ENCODE measurements at places on chromosomes 7 and 10.

GRCh38 chr10:89248990-89249389 lies 2.6 kb downstream of the LIPA start:
- no peak for DNase-seq

DNA sequence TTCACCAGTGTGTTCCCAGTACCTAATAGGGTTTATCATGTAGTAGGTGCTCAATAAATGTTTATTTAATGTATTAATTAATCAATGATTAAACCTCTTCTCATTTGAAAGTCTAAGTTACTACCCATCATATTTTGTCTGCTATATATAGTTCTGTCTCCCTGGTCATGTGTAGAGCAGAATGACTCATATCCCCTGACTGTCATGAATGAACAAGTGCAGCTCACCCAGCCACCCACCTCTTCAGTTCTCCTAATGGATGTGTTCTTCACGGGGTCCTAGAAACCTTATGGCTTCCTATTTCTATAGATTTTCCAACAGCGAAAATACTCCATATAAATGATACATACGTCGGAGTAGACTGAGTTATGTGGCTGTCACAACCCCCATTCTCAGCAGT lies 64.5 kb downstream of the HIF1AN start:
- no peak for DNase-seq

- no peak for DNase-seq
Observed at GRCh38 chr7:110854166-110854565, 236.8 kb upstream of the LRRN3 start.

- no peak for DNase-seq
Observed at GRCh38 chr7:104126411-104126841, 81.4 kb downstream of the ORC5 start.

DNA sequence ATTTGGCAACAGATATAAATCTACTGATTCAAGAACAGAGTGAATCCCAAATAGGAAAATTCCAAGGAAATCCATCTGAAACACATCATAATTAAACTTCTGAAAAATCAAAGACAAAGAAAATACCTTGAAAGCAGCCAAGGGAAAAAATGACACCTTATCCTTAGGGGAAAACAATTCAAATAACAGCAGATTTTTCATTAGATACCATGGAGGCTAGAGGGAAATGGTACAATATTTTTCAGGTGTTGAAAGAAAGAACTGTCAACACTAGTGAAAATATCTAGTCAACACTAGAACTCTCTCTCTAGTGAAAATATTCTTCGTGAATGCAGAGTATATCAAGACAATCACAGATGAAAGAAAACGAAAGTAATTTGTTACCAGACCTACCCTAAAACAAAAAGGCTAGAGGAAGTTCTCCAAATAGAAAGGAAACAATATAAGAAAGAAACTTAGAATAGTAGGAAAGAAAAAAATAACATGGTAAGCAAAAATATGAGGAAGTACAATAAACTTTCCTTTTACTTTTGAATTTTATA lies 5.7 kb upstream of the FAM241B start:
- DNase-seq = no peak

DNA sequence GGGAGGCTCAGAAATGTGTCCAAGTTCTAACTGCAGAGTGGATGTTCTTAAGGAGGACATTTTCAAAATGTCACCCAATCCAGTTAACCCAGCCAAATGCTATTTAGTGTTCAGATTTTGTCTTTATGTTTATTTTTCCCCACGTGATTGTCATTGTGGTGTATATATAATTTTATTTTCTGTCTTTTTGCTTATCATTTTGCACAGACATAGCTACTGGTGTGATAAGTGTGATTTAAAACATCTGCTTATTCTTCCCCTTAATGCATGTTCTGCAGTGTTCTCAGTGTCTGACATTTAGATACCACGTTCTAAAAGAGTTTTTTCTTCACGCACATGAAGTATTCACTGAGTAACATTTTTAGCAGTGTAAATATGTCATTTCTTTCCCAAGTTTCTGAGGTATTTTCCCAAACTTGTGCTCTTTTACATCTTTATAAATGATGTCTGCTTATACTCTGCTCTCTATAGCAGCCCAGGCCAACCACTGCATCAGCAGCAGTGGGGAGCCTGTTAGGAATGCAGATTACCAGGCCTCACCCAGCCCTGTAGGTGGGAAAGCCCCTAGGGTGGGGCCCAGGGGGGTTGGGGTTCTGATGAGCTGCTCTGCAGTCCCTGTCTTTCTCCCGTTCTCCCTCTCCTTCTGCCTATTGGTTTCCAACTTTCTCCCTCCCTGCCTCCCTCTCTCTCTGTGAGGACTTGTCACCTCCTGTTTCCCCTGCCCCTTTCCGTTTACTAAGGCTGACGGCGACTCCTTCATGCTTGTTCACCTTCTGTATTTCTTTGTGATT lies 20.8 kb downstream of the ADCY1 start:
- no peak for DNase-seq

DNA sequence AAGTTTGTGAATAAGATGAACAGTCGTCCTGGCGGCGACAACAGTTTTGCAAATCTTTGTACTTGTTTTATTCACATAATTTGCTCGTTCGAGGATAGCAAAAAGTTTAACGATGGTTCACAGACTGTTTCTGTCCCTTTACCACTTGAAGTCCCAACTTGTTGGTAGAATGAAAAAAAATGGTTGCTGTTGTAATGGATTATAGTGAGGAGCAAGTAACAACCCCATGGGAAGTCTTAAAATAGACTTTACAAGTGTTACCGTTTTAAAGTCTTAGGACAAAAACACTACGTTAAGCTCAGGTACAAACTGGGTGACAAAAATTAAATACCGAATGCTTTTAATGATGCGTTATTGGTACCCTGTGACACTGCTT lies 589 bp downstream of the LSM8 start:
- DNase-seq = no peak

DNA sequence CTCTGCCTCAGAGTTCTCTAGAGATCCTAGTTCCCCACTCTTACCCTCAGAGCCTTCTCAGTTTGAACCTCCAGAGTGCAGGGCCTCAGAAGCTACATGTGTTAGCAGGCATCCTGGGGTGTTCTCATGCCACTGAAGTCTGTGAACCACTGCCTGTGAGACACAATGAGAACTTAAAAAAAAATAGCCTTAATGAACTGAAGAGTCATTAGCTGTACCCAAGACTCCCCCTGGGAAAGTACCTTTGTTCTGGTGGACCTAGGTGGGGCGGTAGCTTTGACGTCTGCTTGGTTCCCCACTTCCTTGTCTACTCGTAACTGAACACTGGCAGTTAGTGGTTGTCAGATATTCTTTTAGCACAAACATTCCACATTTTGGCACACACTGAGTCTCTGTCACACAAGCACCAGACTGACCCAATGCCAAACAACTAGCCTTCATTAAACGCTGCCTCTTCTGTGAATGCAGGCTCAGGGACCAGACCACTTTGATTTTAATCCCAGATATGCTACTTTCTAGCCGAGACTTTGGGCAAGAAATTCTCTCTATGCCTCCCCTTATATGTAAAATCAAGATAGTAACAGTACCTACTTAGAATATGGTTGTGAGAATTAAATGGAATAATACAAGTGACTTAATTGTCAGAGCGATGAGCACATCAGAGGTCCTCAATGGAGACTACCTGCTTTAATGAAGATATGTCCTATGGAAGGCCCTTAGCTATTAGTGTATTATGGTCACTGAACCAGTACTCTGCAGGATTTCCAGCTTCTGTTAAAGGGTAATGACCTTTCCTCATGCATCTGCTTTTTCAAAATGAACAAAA lies 75.3 kb upstream of the CC2D2B start:
- DNase-seq = peak; percentile 77

DNA sequence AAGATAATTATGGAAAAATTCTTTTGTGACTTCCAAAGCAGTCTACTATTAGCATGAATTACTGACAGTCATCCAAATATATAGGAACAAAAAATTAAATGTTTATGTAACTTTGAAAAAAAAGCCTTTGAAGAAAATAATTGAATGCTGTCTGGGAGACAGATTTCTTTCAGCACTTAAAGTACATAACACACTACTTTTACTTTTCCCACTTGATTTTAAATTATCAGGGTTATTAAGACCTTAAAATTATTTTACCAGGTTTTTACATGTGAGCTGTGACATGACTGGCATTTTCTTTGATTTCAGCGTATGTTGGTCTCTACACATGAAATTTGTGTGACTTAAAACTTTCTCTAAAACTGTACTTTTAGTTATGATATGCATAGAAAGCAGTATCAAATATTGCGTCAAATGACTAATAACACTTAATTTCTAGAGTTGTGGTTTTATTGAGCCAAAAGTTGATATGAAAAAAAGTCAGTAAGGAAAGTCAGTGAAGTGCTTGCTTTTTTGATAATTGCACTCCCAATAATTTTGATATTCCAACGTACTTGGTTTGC lies 3.1 kb downstream of the PTEN start:
- DNase-seq = no peak

GRCh38 chr10:113320987-113321386 lies 231.9 kb upstream of the HABP2 start:
- DNase-seq = no peak

DNA sequence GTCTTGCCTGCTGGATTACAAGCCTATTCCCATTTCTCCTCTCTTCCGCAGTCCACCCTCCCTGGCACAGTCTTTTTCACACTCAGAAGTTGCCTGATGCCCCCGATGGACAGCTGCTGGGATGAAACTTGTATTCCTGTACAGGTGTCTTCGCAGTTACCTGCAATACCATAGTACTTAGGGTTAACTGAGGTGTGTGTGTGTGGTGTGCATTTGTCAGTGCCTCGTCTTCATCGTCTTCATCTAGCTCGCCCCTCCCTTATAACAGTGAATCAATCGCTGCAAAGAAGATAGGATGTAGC lies 11.0 kb downstream of the NXPH1 start:
- no peak for DNase-seq

DNA sequence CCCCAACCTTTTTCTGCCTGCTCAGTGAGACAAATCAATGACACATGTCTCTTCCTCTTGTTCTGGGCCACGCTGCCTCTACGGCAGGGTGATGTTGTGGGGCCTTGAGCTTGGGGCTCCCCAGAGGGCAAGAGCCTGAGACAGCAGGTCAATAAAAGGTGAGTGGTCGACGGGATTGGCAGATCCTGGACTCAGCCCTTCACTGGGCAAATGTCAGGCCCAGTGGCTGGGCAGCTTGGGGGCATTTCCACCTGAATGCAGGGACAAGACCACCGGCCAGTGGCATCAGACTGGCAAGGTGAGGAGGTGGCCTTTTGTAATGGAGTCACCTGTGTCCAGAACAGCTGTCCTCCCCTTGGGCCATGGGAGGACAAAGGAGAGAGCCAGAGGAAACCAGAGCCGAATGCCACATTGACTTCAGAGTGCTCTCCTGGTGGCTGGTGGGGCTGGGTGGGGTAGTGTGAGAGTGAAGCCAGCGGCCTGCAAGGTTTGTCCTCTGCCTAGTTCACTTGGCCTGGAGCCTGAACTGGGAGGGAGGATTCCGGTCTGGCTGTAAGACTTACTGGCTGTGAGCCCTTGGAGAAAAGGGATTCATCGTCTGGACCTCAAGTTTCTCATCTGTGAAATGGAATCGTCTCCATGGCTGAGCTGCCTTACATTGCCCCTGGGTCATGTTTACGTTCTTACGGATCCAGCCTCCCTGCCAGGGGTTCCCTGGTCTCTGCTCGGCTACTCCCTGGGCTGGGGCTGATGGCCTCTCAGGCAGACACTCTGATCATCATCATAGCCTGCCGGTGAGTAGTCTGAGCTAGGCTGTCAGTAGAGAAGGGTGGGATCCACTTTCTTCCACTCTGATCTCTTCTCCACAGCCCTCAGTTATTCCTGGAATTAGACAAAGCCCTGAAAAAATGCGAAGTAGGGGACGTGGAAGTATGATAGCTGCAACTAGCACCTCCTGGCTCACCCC lies 25.4 kb upstream of the CRHR2 start:
- DNase-seq = no peak

DNA sequence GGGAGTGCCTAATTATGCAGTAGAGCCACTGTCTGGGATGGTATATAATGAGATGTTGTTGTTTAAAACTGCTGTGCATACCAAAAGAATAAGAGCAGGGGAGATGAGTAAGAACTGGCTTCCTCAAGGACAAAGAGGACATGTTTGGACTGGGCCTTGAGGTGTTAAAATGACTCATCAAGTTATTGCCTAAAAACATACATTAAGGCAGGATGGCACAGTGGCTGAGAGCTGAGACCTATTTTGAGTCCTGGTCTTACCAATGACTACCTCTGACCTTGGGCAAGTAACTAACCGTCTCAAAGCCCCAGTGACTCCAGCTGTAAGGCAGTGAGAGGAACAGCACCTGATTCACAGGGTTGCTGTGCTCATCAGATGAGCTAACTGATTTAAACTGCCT lies 71.1 kb downstream of the CFAP58 start:
- DNase-seq = peak; percentile 15

DNA sequence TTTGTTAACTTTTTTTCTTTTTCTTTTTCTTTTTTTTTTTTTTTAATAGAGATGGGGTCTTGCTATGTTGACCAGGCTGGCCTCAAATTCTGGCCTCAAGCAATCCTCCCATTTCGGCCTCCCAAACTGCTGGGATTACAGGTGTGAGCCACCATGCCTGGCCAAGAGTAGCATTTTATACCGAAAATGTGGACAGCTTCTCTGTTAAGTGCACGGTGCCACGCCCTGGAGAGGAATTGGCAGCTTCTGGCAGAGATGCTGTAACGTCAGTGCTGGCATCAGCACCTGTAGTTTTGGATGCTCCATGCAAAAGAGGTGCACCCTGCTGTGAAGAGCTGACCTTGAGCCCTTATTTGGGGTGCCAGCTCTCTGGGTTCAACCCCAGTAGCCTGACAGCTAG lies 18.2 kb downstream of the IL15RA start:
- no peak for DNase-seq

- DNase-seq = no peak
Observed at GRCh38 chr7:89797965-89798598, 356.2 kb upstream of the STEAP1 start.

DNA sequence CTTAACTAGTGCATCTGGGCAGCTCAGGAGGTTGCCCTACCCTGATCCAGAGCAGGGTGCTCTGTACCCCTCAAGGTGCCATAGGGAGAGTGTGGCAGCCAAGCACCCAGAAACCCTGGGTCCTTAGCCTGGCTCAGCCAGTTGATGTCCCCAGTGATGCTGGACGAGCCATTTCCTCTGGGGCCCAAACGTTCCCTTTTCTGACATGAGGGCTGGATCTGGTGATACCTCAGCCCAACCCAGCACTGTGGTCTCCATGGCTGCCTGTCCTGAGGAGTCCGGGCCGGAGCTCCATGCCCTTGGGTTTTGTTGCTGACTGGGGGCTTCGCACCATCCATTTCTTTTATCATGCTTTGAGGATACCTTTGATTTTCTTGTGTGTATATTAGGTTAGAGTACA lies 87.9 kb upstream of the IKZF1 start:
- DNase-seq = no peak

GRCh38 chr10:97338041-97338440 lies 3.5 kb upstream of the FRAT2 start:
- DNase-seq = no peak

Data from activated CD4-positive, alpha-beta memory T cell treated with anti-CD3 and anti-CD28 coated beads for 36 hours (primary cell).